ENCODE measurements at places on chromosomes 11 and 22. TPM values are rescaled to one million over a fixed set of nuclear protein-coding genes. Genes with fewer than 3 reads are reported as not detected.

The KRTAP5-9 gene
- total RNA-seq = not detected

The SAA2 gene
- not detected for total RNA-seq

The OR10D3 gene
- total RNA-seq = not detected

The PGM2L1 gene
- total RNA-seq = 1.5 TPM

The PPP1CA gene
- 105 TPM for total RNA-seq

The CHID1 gene
- total RNA-seq = 127 TPM

The TOB2 gene
- 38.7 TPM for total RNA-seq

The ART1 gene
- total RNA-seq = not detected

The CRKL gene
- 35.4 TPM for total RNA-seq

The TH gene
- not detected for total RNA-seq

The OR51A4 gene
- not detected for total RNA-seq

The SMTNL1 gene
- total RNA-seq = not detected

The SCGB1D2 gene
- not detected for total RNA-seq

The UBQLN3 gene
- total RNA-seq = 0.24 TPM

The SESN3 gene
- total RNA-seq = 45.5 TPM

The C11orf52 gene
- total RNA-seq = 1.4 TPM

The HSPB2 gene
- 0.94 TPM for total RNA-seq

The YPEL4 gene
- total RNA-seq = 2.5 TPM

The NOX4 gene
- 1.6 TPM for total RNA-seq

The ANO5 gene
- not detected for total RNA-seq

The FZD4 gene
- 34.6 TPM for total RNA-seq

The RFPL2 gene
- total RNA-seq = not detected

The ADORA2A gene
- total RNA-seq = 0.44 TPM

The KREMEN1 gene
- 9.4 TPM for total RNA-seq

The CRYBB2 gene
- not detected for total RNA-seq

The NLRP6 gene
- not detected for total RNA-seq

The OSM gene
- total RNA-seq = not detected

The UCP3 gene
- total RNA-seq = not detected

The PRG3 gene
- not detected for total RNA-seq

The RIMBP3C gene
- total RNA-seq = 0.68 TPM

The PDGFB gene
- total RNA-seq = 4.2 TPM

The LDHAL6A gene
- not detected for total RNA-seq

The ARRB1 gene
- 38.4 TPM for total RNA-seq

The PPFIA1 gene
- 30.8 TPM for total RNA-seq

The TYMP gene
- total RNA-seq = 36.5 TPM

The PIWIL4 gene
- 3.4 TPM for total RNA-seq

The OR8D4 gene
- not detected for total RNA-seq

The P2RY2 gene
- not detected for total RNA-seq

The ALG8 gene
- 24.2 TPM for total RNA-seq

The PRDM11 gene
- total RNA-seq = 8.3 TPM

The EHF gene
- total RNA-seq = not detected

The ISX gene
- total RNA-seq = not detected

The HBE1 gene
- not detected for total RNA-seq

The ADAMTS15 gene
- total RNA-seq = 28.5 TPM

The SULT4A1 gene
- total RNA-seq = 0.10 TPM

All from cardiac ventricle fibroblast (primary cell).